ENCODE measurements at places on chromosomes 2 and 18.
A peak's percentile ranks its signal among the peaks of the same experiment; 100 is the strongest.

DNA sequence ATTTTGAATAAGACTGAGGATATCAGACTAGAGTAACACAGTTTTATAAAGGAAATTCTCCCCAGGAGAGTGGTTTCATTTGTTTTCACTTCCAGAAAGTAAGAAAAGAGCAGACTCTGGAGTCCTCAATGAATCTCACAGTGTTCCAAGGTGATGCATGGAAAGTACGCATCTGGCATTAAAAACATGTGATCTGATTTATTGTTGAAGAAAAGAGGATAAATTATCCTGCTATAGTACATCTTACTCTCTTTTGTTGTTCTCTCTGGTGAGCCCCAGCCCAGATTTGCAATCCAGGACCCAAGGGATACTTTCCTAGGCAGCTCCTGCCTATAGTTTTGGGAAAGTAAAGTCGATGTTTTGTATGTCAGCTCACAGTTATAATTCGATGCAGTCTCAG lies 285.9 kb downstream of the CTNNA2 start:
- no peak for DNase-seq

GRCh38 chr2:167132066-167132465 lies 243.8 kb downstream of the XIRP2 start:
- no peak for DNase-seq

DNA sequence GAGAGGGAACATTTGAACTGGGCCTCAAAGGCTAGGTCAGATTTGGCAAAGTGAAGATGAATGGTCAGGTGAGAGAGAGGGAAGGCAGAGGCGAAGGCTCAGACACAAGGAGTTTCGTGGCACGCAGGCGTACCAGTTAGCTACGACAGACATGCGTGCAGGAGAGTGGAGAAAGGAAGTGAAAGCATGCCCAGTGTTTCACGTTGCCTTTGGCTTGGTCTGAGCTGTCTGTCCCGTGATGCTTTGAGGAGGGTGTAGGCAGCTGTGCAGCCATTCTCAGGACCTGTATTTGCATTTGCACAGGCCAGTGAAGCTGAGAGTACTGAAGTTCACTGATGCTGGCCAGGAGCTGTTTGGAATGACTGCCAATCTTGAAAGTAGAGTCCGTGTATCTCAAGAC lies 69.5 kb downstream of the HNRNPLL start:
- DNase-seq = no peak

GRCh38 chr2:49042488-49042887 lies 111.8 kb downstream of the FSHR start:
- no peak for DNase-seq

- DNase-seq = no peak
These were observed 107.7 kb downstream of the HDAC4 start for GRCh38 chr2:239292959-239293774.

DNA sequence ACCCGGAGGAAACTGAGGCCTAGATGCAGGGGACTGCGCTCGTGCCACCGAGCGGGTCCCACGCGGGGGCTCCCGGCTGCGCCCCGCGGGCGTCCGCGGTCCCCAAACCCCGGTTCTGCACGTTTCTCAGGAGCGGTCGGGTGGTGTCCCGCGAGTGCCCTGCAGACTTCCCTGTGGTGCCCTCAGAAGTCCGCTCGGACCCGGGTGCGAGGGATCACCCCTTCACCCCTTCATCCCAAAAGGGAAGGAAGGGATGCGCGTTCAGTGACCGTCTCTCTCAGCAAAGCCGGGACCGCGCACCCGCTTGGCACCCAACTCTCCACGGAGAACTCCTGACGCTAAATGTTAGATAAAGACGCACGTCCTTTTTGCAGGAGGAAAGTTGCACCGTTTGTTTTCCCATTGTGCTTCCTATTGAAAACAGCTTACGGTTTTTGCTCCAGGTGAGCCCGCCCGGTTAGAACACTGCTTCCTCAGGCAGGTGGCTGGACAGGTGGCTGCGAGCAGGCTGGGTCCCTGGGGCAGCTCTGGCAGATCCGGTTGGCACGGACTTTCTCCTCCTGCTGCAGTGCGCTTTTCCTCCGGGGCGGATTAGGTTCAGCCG lies 779 bp downstream of the DGKD start:
- DNase-seq = peak; percentile 35

DNA sequence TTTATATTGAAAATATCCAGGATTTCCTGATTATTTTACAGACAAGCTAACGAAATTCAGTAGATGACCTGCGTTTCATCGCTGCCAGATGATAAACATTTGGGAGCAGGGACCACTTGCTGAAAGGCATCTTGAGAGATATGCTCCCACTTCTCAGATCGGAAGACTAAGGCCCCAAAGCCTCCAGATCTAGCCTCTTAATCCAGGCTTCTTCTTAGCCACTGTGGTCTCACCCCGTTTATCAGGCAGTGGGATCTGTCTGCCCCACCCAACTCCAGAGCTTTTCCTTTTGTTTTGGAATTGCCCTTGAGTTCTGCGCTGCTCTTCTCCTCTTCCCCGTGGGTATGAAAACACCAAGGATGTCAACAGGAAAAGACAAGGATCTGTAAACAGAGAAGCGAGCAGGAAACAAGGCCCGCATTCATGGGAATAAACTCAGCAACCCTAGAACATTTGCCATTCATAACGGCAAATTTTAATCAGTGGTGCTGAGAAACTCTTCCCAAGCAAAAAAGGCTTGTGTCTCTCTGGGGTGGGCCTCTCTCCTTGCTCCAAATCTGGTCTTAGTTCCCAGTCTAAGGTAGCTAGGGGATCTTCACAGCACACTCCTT lies 21.4 kb downstream of the MYL12B start:
- no peak for DNase-seq

- no peak for DNase-seq
These were observed 26.0 kb upstream of the RUFY4 start for GRCh38 chr2:218043100-218043499.

DNA sequence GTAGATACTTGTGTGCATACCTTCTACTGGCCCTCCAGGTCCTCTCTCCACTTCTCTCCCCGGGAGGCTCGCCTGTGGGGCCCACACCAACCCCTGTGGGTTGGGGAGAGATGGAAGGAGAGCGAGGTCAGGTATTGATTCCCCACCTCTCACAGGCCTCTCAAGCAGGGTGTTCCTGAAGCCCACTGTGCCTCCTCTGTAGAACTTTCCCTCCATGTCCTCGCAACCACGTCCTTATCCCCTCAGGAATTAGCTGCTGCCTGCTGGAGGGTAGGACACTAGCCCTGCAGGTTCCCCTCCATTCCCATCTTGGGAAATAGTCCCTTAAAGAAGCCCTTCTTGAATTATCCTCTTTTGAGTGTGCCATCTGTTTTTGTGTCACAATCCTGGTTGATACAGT lies 38.9 kb upstream of the KLF11 start:
- DNase-seq = no peak

- DNase-seq = no peak
These were observed 4.6 kb upstream of the DSG4 start for GRCh38 chr18:31371989-31372388.

DNA sequence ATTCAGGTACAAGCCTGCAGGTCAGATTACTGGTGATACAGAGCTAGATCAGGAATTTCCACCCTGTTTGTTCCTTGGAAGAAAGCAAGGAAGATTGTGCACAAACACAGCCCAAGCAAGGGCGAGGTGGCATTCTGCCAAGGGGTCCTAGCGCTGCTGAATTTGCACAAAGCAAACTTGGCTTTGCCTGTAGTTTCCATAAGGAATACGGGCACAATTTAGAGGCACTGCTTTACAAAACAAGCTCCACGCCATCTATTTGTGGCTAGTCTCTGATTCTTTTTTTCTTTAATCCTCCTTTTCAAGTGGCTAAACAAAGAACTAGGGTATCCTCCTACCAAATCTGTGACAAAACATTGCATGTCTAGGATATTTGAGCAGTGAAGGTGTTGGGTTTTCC lies 195.5 kb upstream of the ACVR2A start:
- no peak for DNase-seq

DNA sequence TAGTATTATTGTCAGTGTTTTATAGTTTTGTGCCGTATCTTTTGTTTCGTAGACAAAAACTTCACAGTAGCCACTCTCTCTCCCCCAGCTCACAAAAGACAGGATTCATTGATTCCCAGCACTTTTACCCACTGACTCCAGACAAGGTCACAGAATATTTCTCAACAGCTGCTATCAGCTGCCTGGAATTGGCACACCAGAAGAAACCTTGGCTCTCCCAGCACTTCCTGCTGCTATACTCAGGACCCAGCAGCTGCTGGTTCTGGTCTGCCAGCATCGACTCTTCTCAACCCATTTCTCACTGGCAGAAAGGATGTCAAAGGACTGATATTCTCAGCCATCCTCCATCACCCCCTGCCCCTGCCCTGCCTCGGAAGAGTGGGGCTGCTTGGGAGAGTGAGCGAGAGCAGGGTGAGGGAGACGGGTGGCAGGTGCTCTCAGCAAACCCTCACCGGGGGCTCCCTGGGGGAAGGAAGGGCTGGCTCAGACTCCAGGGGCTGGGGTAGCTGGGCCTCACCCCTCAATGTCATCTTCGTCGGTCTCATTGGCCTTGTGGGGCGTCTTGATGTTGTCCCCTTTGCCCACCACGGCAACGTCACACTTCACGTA lies 6.1 kb upstream of the OTOF start:
- no peak for DNase-seq

- DNase-seq = no peak
These were observed 43.5 kb downstream of the COX7A2L start for GRCh38 chr2:42317486-42317885.

- no peak for DNase-seq
These were observed 55.0 kb downstream of the KLF7 start for GRCh38 chr2:207110715-207111114.

- no peak for DNase-seq
These were observed 26.9 kb downstream of the GPR55 start for GRCh38 chr2:230898016-230898712.

DNA sequence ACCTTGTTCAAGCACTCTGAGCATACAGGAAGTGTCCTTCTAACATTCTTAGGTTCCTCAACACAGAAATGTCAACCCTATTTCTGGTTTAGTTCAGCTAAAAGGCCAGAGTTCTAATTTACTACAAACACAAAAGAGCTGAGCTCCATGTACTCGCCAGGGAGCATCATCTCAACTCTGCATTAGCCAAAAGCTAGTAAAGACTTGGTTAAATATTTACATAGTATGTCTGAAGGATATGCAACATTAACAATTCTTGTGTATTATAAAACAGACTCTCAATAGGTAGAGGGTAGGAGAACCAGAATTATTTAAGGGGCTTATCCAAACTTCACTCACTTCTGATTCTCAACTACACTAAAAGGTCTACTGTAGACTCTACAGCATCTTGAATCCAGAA lies 154.6 kb downstream of the THADA start:
- DNase-seq = no peak

DNA sequence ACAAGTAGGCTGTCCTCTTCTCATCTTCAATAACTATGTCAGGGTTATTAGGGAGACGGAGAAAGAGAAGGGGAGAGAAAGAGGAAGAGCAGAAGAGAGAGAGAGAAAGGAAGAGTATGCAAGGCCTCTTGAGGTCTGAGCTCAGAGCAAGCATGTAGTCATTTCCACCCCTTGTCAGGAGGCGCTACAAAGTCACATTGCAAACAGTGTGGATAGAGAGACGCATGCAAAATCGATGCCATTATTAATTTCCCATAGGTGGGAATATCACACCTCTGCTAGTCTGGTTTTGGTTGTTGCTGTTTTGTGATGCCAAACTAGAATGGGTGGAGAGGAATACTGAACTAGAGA lies 24.2 kb upstream of the SERPINE2 start:
- DNase-seq = no peak

DNA sequence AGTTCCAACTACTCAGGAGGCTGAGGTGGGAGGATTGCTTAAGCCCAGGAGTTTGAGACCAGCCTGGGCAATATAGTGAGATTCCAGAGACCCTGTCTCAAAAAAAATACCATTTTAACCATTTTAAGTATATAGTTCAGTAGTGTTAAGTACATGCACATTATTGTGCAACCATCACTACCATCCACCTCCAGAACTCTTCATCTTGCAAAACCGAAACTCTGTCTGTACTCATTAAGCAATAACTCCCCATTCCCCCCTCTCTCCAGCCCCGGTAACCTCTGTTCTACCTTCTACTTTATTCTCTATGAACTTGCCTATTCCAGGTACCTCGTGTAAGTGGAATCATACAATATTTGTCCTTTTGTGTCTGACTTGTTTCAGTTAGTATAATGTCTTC lies 86.4 kb downstream of the GFPT1 start:
- DNase-seq = no peak

- no peak for DNase-seq
These were observed 51.3 kb downstream of the RNF144A start for GRCh38 chr2:6968319-6969100.

- no peak for DNase-seq
These were observed 49.4 kb downstream of the TMEM178A start for GRCh38 chr2:39715095-39715494.

DNA sequence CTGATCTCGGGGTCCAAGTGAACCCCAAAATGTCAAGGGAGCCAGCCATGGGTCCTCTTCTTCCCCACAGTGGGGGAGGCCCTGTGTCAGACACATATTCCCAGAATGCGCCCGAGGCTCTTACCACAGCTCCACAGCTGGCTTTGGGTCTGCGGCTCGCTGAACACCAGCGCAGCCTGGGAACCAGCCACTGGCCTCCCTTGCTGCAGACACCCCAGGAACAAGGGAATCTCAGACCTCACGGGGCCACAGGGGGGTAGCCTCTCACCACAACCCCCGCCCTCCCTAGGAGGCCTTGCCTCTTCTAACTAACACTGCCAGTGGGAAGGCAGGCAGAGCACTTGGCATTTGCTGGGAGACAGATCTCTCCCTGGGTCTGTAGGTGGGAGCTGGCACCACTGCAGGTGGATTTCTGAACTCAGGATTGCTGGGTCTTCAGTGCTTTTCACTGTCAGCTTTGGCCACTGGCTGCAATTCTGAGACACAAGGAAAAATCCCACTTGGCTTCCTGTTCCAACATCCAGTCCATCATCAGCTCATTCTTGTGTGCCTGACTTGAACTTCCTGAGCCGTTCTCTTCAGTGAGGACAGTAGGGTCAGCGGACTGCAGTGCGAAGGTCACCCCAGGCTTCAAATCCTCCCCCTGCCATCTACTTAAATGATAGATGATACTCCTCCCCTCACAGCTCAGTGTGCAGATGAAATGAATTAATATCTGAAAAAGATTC lies 128.7 kb downstream of the CAPN13 start:
- DNase-seq = no peak

DNA sequence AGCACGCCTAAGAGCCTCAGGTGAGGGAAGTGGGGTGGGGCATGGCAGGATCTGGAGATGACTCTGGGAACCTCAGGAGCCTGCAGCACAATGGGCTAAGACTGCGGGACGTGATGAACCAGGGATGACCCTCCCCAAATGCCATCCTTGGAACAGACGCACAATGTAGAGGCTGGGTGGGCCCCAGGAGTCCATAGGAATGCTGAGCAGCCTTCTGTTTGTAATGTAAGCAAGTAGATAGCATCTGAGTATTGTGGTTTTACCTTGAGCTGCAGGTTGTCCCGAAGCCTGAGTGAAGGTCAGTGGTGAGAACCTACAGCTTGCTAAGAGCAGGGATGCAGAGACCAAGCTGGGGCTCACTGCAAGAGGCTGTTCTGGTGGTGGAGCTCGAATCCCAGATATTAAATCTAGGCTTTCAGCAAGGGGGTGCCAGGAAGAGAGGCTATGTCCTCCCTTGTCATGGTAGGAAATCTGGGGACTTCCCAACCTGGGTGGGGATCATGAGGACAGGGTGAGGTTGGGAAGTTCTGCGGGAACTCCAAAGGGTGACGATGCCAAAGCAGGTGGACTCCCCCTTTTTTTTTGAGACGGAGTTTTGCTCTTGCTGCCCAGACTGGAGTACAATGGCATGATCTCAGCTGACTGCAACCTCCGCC lies 5.8 kb downstream of the SCTR start:
- DNase-seq = no peak

- DNase-seq = no peak
These were observed 162.6 kb downstream of the ANKRD44 start for GRCh38 chr2:197147942-197148341.
